ENCODE measurements at places on chromosomes 3 and 15. TPM values are rescaled to one million over a fixed set of nuclear protein-coding genes. Genes with fewer than 3 reads are reported as not detected.

The SETD2 gene
- total RNA-seq = 56.9 TPM

DNA sequence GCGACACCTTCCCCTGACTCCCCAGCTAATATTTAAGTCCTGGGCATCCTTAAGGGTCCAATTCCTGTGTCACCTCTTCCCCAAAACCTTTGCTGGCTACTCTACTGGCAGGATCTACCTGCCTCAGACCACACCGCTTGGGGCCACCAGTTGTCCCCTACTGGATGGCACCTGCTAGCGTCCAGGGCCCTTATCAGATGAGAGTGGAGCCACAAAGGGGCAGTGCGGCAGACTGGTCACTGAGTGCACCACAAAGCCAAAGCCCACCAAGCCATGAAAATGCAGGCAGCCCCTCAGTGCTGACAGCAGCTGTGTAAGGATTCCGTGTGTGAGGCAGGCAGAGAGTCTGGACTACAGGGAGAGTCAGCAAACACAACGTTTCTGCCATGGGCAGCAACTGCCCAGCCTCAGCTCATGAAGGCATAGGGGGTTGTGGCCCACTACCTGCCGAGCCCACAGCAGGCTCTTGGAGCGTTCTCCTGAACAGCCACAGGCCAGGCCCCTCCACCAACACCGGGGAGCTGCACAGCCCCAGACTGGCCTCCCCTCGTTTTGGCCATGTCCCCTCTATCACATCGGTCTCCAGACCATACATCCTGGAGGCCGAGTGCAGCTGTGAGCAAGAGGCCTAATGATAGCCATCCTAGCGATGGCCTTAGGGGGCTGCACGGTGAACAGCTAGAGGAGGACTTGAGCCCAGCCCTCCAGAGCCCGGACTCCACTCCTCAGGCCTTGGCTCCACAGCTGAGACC is 32.3 kb downstream of the ALDH1L1 start:
- DNase-seq = no peak

DNA sequence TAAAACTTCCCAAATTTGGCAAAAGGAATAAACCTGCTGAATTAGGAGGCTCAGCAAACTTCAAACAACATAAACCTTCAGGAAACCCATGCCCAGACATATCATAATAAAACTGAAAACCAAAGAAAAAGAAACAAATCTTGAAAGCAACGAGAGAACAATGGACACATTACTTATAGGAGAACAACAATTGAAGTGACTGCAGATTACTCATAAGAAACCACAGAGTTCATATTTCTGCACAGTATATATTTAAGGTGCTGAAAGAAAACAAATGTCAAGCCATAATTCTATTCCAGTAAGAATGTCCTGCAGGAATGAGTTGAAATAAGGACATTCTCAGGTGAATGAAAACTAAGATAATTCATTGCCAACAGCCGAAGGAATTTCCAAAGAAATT is 80.8 kb upstream of the PROK2 start:
- DNase-seq = no peak

- no peak for DNase-seq
These were observed 1.9 kb upstream of the PSMA4 start for GRCh38 chr15:78538358-78538757.

The C3orf49 gene
- not detected for total RNA-seq

DNA sequence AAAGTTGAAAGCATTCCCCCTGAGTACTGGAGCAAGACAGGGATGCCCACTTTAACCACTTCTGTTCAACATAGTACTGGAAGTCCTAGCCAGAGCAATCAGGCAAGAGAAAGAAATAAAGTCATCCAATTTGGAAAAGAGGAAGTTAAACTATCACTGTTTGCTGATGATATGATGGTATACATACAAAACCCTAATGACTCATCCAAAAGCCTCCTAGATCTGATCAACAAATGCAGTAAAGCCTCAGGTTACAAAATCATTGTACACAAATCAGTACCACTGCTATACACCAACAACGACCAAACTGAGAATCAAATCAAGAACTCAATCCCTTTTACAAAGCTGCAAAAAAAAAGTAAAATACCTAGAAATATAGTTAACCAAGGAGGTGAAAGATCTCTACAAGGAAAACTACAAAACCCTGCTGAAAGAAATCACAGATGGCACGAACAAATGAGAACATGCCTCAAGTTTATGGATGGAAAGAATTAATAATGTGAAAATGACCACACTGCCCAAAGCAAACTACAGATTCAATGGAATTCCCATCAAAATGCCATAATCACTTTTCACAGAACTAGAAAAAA is 40.3 kb downstream of the RPL39L start:
- no peak for DNase-seq

- DNase-seq = no peak
These were observed 73.6 kb downstream of the EEFSEC start for GRCh38 chr3:128226795-128227395.

DNA sequence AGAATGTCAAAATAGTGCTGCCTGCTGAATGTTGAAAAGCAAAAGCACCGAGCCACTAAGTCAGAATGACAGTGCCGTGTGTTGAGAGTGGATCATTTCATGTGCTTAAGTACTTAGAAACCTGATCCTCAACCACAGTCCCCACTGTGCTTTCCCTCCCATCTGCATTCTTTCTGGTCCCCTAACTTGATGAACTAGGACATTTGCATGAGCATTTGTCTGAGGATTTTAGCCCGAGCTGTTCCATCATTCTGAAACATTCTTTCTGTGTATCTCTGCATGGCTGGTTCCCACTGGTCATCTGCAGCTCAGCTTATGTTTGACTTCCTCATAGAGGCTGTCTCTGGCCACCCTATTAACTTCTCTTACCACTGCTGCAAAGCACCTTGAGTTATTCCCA is 42.0 kb downstream of the SST start:
- DNase-seq = no peak

- DNase-seq = no peak
These were observed 336.3 kb upstream of the CFAP20DC start for GRCh38 chr3:59386165-59386564.

GRCh38 chr3:189790658-189791057 is 159.5 kb downstream of the TP63 start:
- no peak for DNase-seq

DNA sequence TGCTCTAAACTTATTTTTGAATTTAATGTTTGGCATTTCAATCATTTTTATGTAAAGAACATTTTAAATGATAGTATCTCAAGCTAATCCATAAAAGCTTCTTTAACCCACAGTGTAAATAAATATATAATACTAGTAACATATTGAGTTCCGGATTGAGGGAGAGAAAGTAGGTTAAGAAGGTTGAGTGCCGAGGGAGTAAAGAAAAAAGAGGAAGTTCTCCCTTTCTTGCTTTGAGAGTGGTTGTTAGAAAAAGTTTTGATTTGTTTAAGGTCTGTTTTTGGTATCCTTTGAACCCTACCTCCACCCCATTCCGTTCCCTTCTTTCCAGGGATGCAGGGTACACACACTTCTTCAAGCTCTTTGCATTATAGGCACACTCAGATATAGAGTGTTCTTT is 130.8 kb downstream of the VPS8 start:
- no peak for DNase-seq

DNA sequence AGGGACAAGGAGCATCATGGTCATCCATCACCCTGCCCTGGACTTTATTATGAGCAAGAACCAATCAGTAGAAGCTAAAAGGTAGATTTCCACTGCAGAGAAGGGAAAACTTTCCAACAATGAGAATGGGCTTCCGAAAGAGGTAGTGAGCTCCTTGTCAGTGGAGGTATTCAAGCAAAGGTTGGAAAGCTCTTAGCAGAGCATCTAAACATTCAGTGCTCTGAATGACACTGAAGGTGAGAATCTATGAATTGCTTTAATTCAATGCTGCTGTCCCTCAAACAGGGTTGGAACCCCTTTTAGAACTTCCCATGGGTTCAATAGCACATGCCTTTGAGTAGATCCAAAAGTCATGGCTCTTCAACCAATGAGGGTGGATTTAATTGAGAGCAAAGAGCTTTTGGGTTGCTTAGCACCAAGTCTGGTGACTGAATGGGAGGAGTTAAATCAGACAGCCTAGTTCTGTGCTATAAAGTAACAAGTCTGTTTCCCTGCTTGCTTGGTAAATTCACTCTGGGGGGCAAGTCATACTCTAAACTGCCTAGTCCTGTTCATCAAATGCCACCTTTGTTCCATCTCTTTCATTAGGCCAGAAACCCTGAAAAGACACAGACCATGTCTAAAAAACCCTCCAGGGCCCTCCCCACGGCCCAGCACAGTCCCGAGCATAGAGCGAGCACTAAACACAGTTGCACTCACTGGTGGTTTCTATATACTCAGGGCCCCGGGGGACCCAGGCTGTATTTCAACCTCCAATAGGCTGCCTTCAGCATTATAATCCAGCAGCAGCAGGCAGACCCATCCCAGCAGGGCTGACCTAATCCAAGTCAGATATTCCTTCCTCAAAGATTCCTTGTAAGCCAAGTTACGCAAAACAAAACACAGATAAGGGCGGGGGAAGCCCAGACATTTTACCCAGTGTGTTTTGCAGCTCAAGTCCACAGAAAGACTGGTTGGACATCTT is 161.2 kb downstream of the MEGF11 start:
- no peak for DNase-seq

DNA sequence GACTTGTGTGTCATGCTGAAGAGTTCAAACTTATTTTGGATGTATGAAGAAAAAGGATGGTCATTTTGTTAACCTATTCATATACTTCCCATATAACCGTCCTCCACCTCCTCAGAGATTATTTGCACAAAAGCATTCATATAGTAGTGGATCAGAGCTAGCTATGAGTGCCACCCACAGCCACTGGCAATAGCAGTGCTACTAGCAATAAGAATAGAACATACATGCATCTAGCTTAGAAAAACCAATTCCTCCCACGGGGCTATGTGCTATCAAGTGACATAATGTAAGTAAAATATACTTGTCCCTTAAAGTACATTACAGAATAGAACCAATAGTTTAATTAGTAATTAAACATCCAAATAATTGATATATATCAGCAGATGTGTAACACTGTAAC is 10.3 kb upstream of the ZBED2 start:
- DNase-seq = no peak

- DNase-seq = no peak
These were observed 32.5 kb downstream of the RSL24D1 start for GRCh38 chr15:55164284-55164683.
